ENCODE measurements at places on chromosomes 1 and 21. TPM values are rescaled to one million over a fixed set of nuclear protein-coding genes. Genes with fewer than 3 reads are reported as not detected.

DNA sequence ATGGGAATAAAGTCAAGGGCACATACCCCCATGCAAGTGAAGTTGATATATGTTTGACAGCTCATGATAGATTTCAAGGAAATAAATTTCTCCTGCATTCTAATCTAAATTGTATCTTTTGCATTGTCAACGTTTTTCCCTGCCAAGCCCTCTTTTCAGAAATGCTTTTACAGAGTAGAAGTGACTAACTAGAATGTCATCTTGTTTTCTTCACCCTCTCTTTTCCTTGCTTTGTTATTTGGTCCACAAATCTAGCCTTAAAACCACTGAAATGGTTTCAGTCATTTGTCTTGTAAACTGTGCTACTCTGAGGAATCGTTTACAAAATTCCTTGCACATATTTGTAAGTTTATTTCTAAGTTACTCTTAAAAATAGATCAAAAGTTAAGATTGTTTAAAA is 600.8 kb upstream of the CXADR start:
- no peak for DNase-seq

DNA sequence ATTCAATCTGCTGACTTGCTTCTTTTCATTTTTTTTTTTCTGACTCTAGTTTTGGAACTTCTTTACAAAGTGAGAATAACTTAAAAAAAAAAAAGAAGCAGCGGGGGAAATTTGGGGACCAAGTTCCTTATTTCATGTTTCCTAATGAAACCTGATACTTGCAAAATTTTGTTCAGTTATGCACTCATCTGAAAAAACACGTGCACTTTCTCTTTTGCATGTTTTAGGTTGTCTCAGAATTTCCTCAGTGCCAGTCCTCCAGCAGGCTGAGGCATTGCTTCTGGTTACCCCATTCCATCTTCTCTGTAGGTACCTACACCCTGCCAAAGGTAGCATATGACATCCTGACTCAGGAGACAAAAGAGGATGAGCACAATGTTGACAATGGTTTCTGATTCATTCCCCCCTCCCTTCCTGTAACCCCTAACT is 299.7 kb downstream of the GRIK1 start:
- DNase-seq, result no peak

DNA sequence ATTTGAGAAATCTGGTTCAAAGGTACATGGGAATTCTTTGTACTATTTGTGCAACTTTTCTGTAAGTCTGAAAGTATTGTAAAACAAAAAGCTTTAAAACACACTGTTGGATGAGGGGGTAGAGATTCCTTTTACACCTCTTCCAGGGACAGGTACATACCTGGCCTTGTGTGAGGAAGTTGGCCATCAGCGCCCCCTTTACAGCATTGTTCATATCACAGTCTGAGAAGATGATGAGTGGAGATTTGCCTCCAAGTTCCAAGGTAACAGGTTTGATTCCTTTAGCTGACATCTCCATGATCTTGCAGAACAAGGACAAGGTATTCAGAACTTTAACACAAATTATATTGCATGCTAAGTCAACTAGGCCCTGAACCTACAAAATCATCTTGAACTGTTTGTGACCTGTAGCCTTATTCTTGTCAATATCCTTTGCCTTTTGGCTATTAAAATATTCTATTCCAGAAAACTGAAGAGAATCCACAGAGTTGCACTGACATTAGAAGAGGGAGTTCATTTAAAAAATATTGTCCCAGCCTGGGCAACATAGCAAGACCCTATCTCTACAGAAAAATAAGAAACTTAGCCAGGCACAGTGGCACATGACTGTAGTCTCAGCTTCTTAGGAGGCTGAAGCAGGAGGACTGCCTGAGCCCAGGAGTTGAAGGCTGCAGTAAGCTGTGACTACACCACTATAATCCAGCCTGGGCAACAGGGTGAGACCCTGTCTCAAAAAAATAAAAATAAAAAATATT is 18.9 kb downstream of the ALDH9A1 start:
- DNase-seq, result no peak

GRCh38 chr1:39196244-39197215 is 8.0 kb upstream of the MACF1 start:
- DNase-seq, result no peak

DNA sequence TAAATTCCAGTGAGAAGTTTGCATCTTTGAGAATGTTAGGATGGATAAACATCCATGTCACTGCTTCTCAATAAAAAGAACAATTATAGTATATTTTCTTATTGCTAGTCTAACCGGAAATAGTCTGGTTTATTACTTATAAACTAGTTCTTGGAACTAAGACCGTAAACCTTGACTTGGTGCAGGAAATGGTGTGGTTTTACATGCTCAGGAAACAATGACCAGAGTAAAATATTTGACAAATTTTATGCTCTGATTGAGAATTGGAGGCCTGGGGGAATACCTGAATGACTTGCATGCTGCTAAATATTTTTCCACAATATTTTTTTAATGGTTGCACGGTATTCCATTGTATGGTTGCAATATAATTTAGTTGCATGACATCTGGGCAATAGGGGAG is 76.3 kb downstream of the XCL2 start:
- DNase-seq, result no peak

DNA sequence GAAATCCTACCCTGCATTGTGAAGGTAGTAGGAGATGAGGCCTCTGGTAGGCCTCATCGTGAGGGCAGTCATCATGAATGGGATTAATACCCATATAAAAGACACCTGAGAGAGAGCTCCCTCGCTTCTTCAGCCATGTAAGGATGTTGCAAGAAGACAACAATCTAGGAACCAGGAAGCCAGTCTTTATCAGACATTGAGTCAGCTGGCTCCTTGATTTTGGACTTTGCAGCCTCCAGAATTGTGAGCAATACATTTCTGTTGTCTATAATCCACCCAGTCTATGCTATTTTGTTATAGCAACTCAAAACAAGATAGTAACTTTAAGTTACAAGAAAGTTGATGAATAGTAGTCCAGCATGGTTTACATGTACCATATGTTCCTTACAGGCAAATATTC is 208.5 kb downstream of the KCNT2 start:
- DNase-seq, result no peak

- no peak for DNase-seq
These were observed 13.3 kb downstream of the AHCYL1 start for GRCh38 chr1:109997867-109998229.

- no peak for DNase-seq
These were observed 8.8 kb downstream of the ZNF692 start for GRCh38 chr1:248850124-248850523.

The RNU1-1 gene
- 1,626 TPM for total RNA-seq

- DNase-seq, result no peak
These were observed 2.2 kb downstream of the CSF1 start for GRCh38 chr1:109912873-109913272.

All from ureter (tissue), 1 donor.